ENCODE measurements at places on chromosomes 4 and X. TPM values are rescaled to one million over a fixed set of nuclear protein-coding genes. Genes with fewer than 3 reads are reported as not detected.

- no peak overlapping the region for H3K4me3 ChIP-seq
Observed at GRCh38 chr4:61400439-61401038, 200.4 kb downstream of the ADGRL3 start.

DNA sequence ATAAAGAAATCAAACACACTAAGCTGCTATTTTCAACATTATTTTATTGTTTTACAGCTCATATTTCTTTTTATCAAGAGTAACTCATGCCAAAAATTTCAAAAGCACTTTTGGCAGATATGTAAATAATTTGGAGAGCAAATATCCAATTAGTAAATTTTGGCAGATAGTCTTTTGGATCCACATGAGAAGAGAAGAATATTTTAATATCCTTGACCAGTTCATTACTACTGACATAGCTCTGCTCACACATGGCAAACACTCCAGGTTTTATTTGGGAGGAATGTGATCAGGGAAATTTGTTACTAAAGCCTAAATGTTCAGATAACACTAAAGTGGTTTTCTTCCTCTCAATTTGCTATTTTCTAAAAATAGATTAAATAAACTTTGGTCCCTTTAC lies 1054.3 kb downstream of the FAT4 start:
- H3K27me3 ChIP-seq, result no peaks in the 10 kb centered on the region
- no peak for DNase-seq
- H3K4me3 ChIP-seq, result no peak overlapping the region
- no peaks in the 10 kb centered on the region for H3K36me3 ChIP-seq
- H3K27ac ChIP-seq, result no peak overlapping the region
- H3K4me1 ChIP-seq, result no peaks in the 10 kb centered on the region

The ZNF732 gene
- not detected for total RNA-seq

The RBM47 gene
- total RNA-seq, result 79.0 TPM

DNA sequence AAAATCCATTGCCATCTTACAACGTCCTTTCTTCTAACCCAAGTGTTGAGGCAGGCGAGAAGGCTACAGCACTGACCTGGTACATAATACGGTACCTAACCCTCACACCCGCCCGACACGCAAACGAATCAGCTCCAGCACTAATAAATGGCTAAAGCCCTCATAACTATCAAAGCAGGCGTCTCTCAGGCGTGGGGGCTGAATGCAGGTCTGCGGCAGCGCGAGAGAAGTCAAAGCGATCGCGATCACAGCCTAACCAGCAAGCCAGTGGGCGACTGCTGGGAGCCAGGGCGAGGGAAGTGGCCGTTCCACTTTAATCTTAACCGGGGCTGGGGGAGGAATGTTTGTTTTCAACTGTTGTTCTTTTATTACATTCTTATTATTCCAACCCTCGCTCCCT lies 1.5 kb downstream of the CDX4 start:
- no peak overlapping the region for H3K4me3 ChIP-seq
- no peaks in the 10 kb centered on the region for H3K4me1 ChIP-seq
- no peak overlapping the region for H3K27ac ChIP-seq
- no peaks in the 10 kb centered on the region for H3K36me3 ChIP-seq

- H3K27ac ChIP-seq, result no peak overlapping the region
- H3K36me3 ChIP-seq, result no peaks in the 10 kb centered on the region
- no peak for DNase-seq
- no peaks in the 10 kb centered on the region for H3K4me1 ChIP-seq
- no peak overlapping the region for H3K4me3 ChIP-seq
Observed at GRCh38 chrX:115525486-115525885, 35.5 kb upstream of the PLS3 start.

GRCh38 chr4:95250544-95251137 lies 298.1 kb downstream of the UNC5C start:
- H3K36me3 ChIP-seq, result no peaks in the 10 kb centered on the region
- DNase-seq, result peak; percentile 17
- no peak overlapping the region for H3K27ac ChIP-seq

- H3K27me3 ChIP-seq, result no peaks in the 10 kb centered on the region
- H3K27ac ChIP-seq, result no peak overlapping the region
- no peaks in the 10 kb centered on the region for H3K4me1 ChIP-seq
- H3K4me3 ChIP-seq, result no peak overlapping the region
- no peaks in the 10 kb centered on the region for H3K36me3 ChIP-seq
Observed at GRCh38 chr4:153809307-153809706, 20.4 kb upstream of the SFRP2 start.

DNA sequence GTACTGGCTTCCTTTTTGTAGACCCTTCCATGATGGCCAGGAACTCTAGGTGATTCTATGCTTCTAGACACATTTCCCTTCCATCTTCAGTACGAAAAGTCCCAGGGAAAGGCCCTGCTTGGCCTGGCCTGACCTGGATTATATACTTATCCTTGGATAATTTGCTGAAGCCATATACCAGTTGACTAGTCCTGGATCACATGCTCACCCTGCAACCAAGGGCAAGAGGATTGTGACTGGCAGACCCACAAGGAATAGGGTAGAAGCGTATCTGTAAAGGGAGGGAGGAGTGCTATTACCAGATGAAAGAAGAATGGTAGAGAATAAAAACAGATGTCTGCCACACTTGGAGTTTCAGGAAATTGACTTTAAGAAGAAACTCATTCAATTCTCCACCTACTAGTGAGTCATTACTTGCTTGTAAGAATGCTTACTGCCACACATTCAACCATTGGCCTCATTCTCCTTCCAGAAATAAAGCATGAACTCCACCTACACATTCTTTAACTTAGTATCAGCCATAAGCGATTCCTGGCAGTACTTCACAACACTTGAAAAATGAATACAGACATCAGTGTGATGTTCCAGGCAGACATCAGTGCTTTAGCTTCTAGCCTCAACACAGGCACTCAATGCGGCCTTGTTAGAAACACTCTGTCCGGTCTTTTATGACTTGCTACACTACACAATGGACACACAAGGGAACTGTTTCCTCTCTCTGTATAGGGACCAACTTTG lies 141.8 kb downstream of the CBR4 start:
- H3K27me3 ChIP-seq, result no peaks in the 10 kb centered on the region
- no peak overlapping the region for H3K4me3 ChIP-seq
- no peak for DNase-seq
- no peaks in the 10 kb centered on the region for H3K36me3 ChIP-seq
- no peaks in the 10 kb centered on the region for H3K4me1 ChIP-seq
